ENCODE measurements at places on chromosomes 16 and 17.

DNA sequence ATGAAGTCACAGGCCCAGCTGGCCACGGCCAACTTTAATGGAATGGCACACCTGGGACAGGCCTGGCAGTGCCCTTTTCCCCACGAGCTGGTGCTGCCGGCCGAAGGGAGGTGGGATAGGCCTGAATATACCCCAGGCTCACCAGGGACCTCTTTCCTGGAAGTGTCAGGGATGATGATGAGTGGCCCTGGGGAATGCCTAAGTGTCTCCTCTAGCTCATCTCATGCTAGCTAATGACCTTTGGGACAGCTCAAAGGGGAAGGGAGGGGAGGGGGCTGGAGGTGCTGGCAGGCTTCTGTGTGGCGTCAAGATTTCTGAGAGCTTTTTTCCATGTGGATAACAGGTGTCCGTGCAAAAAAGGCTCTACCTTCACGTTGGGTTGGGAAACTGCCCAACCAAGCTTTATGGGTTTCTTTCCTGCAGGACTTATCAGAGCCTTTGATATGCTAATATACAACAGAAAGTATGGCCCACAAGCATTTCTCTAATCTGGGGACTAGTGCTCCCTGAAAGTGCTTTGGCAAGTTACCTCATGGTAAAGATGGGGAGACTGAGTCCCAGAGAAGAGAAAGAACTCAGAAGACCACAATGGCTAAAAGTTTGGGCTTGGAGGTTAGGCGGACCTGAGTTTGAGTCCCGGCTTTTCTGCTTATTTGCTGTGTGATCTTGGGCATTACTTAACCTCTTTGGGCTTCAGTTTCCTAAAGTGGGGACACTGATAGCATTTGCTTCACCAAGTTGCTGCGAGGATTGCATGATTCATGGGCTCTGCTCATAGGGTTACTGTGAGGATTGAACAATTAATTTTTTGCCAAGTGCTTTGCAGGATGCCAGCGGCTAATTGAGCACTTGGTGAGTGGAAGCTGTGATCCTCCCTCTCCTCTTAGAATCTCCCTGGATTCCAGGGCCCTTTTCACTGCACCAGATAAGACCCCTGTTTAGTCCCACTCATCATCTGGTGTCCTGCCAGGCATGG lies 14.0 kb downstream of the ADGRG1 start:
- no peak for DNase-seq

DNA sequence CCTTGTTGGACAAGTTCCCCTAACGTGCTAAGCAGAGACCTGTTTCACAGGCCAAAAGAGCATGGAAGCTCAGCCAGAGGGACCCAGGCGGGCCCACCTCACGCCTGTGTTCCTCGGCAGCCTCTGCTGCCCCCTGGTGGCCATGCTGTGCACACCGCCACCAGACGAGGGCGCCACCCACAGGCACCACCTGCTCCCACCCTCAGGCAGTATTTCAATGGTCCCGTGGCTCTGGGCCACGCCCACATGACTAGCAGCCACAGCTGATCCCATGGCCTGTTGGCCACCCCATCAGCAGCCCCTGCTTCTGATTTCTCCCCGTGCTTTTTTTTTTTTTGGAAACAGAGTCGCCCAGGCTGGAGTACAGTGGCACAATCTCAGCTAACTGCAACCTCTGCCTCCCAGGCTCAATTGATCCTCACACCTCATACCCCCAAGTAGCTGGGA lies 18.9 kb downstream of the MPG start:
- peak; percentile 83 for DNase-seq

GRCh38 chr16:81163671-81164070 lies 67.5 kb upstream of the GCSH start:
- no peak for DNase-seq

DNA sequence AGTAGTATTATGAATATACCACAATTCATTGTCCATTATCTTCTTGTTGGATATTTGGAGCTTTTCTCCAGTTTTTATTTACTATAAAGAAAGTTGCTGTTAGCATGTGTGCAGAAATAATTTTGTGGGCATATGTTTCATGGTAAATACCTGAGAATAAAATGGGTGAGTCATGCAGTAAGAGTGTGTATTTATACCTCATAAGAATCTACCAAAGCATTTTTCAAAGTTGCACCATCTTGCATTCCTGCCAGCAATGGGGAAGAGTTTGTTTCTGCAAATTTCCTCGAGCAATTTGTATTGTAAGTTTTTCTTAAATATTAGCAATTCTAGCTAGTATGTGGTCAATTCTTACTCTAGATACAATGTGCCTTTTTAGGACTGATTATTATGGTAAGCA lies 7.9 kb upstream of the MON1B start:
- no peak for DNase-seq

GRCh38 chr17:29331708-29332085 lies 37.7 kb upstream of the NUFIP2 start:
- DNase-seq = no peak

- DNase-seq = no peak
Measured at GRCh38 chr17:79799174-79799537, 2.3 kb upstream of the CBX8 start.

- DNase-seq = no peak
Measured at GRCh38 chr16:27974896-27975540, 88.5 kb downstream of the GSG1L start.

GRCh38 chr16:62899737-62900136 lies 863.5 kb upstream of the CDH8 start:
- DNase-seq = no peak

GRCh38 chr16:30179195-30179594 lies 4.2 kb upstream of the CORO1A start:
- no peak for DNase-seq

DNA sequence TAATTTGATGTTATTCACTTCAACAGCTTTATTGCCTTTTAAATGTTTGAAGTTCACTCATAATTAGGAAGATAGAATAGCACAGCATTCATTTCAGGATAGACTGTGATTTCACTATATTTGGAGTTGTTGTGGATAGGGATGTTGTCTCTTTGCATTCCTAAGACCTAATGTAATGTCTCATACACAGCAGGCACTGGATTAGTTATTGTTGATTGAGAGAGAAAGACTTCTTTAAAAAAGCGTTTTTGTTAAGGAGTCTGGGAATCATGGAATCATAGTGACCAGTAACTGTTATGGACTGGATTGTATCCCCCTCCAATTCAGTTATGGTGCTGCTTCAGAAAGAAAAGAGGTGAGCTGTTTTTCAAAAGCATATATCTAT lies 122.0 kb downstream of the USP22 start:
- no peak for DNase-seq

DNA sequence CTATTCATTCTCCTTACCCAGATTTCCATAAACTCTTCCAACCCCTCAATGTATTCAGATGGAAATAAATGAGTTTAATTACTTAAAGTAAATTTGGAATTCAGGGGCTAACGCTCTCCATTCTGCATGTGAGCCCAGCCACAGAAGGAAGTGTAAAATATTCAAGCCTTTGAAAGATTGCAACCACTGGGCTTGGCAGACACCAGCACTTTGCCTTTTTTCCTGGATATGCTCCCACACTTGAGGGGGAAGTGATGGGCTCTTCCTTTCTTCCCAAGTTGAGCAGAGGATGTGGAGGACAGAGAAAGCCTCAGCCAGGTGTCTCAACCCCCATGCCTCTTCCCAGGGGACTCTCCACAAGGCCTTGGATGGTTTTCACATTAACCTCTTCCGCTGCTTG lies 825.1 kb upstream of the EEF2KMT start:
- DNase-seq = no peak

DNA sequence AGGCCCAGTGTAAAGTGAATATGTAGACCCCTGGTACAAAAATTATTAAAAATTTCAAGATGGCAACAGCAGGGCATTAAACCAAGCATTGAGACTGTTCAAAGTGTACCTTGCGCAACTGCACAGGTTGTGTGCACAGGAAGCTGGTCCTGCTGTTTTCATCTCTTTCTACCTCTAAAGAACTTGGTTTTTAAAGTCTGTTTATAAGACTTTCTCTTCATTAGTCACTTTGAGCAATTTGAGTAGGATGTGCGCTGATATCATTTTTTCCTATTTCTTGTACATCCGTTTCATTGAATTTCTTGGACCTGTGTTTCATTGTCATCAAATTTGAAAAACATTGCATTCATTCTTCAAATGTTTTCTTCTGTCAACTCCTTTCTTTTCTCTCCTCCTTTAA lies 16.8 kb upstream of the PMP22 start:
- DNase-seq = no peak
